ENCODE measurements at places on chromosomes 7 and 10.

DNA sequence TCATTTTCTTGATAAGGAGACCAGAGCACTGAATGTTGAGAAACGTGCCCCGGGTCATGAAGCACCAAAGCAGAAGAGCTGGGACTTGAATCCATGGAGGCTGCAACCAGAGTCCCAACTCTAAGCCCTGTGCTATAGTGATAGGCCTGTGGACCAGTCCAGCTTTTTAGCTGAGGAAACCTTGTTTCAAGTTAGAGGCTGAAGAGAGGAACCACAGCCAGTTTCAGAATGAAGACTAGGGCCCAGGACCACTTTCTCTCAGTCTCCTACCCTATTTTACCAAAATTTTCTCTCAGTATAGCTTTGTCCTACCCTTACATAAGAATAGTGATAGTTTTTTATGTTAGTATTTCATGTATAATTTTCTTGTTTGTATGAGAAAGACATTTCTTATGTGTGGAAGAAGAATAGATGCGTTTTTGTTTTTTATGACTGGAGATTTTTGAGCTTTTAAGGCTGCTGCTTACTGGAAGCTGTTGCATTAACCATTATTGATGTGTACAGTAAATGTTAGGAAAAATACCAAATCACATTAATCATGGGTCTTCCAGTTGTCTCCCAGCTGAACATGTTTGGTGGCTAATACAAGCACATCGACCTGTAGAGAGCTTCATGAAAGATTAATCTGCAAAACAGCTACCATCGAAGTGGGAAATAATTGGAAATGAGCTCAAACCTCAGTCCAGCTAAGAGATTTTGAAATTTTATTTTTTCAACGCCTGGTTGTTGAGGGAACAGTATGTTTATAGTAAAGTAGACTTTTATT, 45.0 kb upstream of the CSTF2T start:
- no peak for DNase-seq

GRCh38 chr10:5531558-5532306, 7.0 kb downstream of the CALML3 start:
- no peak for DNase-seq

GRCh38 chr10:7258948-7259523, 151.8 kb downstream of the SFMBT2 start:
- DNase-seq, result peak; percentile 73

DNA sequence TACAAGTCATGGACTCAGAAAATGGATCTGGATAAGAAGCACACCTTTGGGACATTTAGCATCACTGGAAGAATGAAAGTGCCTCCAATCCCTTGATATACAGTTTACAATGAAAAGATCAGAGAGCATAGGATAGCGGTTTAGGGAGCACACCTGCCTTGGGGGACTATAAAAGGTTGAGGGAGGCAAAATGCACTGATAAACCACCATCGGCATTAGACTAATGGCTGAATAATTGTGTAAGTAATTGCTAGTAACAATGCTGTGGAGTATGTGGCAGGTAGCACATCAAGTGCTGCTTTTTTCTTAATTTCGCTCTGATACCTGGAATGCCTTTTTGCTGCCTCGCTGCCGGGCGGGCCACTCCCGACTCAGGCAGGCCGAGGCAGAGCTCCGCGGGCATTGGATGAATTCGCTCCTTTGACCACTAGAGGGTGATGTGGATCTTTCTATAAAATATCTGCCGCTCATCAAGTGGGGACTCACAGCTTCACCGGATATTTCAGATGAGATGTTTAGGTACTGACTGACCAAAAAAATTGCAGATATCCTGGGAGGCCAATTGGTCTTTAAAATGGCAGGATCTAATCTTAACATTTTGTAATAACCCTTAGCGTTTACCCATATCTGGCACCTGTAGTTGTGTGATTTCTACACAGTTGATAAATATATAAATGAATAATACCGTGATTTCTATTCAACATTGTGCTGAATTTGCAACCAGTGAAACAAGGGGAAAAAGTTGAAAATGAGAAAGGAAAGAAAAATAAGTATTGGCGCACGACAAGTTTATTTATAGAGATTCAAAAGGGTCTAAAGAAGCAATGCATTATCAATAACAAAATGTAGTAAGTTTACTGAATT, 116.8 kb upstream of the PRSS1 start:
- peak; percentile 66 for DNase-seq

DNA sequence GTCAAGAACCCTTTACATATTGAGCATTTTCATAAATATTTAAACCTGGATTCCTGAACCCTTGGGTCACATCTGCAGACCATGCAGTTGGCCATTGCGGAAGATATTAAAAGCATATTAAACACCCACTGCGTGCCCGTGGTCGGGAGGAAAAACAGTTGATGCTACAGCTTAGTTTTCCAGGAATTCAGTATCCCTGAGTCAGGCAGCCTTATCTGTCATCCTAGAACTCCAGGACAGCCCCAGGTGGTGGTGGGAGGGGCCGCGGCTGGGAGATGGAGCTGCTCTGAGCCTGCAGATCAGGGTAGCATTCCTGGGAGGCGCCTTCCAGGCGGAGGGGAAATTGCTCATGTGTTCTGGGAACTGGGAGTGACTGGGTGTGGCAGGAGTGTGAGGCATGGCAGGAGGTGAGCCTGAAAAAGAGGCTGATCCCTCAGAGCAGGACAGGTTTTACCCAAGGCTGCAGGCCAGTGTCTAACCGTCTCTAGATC, 222.9 kb upstream of the SH2B2 start:
- DNase-seq, result no peak

DNA sequence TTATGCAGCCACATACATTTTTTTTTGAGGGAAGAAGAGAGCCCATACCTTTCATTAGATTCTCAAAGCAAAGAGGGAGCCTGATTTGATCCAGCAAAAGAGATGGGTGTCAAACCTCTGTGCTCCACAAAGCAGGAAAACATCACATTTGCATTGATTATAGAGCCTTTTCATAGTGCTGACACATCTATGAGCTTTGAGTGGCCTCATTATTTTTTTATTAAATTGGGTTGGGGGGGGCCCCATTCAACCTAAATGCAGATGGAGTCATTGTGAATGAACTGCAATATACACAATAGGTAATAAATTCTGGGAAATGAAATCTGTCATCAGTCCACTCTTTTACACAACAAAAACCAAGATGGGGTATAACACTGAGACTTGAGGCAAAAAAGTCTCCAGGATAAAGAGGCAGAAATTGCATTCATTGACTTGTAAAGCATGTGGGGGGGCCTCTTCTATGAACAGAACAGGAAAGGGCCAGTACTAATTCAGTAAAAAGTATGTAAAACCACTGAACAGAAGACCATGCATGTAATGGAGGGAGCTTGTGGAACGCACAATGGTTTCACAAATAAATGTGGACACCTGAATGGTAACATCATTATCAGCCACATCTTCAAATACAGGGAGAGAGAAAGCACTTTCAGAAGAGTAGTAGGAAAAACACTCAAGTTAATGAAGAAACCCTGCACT, 17.7 kb upstream of the ASB4 start:
- no peak for DNase-seq

DNA sequence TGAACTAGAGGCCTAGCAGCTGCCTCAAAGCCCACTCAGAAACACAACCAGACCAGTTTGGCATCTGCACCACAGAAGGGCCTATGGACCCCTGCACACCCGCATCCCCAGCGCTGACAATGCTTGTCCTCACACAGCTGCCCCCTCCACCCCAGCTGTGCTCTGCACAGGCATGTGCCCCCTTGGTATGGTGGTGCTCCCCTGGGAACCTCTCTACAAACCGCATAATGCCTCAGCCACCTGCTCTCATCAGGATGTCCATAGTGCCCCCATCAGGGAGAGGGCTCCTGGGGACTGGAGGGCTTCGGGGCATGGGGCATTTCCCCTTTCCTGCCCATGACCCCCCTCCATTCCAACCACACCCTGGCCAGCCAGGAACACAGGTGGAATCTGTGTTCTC, 347.5 kb downstream of the GRID1 start:
- no peak for DNase-seq

DNA sequence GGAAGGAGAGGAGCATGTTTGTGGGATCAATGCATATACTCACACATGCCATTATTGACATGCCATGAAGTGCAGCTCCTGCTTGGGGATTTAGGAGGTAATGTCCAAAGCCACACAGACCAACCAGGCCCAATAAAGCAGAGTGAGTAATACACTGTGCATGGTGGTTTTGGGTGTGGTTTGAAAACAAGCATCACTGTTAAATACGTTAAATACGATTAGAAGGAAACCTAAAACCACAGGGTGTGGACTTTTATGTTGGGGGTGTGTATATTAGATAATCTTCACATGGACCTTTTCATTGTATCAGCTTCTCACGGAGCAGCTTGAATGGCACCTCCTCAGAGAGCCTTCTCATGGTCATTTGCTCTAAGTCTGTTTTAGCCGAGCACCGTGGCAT, 10.4 kb upstream of the EIF3A start:
- DNase-seq, result no peak

- DNase-seq, result no peak
Measured at GRCh38 chr7:157480371-157481050, 143.7 kb downstream of the DNAJB6 start.

DNA sequence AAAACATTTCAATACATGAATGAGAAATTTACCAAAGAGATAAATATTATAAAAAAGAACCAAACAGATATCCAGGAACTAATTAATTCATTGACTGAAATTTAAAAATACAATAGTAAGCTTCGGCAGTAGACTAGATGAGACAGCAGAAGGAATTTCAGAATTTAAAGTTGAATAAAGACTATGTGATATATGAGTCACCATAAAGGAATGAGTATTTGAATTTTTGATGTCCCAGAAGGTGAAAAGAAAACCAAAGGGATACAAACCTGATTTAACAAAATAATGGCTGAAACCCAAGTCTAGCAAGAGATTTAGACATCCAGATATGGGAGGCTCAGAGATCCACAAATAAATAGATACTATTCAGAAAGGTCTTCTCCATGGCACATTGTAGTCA, 623.9 kb upstream of the FOXK1 start:
- no peak for DNase-seq

DNA sequence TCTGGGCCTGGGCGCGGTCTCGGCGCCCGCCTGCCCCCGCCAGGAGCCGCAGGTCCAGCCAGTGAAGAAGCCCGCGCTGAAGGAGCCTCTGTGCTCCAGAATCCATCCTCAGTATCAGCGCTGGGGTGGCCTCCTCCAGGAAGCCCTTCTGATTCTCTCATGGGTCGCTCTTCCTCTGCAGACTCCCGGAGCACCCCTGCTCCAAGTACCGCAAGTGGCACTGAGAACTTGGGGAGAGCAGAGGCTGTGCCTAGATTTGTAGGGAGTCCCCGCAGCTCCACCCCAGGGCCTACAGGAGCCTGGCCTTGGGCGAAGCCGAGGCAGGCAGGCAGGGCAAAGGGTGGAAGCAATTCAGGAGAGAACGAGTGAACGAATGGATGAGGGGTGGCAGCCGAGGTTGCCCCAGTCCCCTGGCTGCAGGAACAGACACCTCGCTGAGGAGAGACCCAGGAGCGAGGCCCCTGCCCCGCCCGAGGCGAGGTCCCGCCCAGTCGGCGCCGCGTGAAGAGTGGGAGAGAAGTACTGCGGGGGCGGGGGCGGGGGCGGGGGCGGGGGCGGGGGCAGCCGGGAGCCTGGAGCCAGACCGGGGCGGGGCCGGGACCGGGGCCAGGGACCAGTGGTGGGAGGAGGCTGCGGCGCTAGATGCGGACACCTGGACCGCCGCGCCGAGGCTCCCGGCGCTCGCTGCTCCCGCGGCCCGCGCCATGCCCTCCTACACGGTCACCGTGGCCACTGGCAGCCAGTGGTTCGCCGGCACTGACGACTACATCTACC, at the start of gene ALOX5:
ALOX5 (plus strand) TSS at position 641 of the 774 bp plus-strand sequence; CDS start at position 705, 64 bp downstream.
- DNase-seq, result peak; percentile 43

GRCh38 chr7:22240904-22241571, 115.9 kb downstream of the RAPGEF5 start:
- DNase-seq, result no peak

DNA sequence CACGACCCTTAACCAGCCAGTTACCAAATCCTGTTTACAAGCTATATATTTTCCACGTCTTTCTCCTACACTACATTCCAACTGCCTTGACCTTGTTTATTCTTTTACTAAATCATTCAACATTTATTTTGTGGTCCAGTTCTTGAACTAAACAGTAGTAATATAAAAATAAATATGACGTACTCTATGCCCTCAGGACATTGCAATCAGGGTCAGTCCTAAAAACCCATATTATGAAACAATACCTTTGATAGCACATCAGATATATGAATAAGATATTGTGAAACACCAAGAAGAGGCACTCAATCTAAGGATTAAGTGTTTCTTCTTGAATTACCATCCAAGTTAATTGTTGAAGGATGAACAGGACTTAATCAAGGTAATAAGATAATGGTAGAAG, 52.5 kb upstream of the WNT16 start:
- no peak for DNase-seq

- DNase-seq, result no peak
Measured at GRCh38 chr7:132065989-132066603, 509.7 kb upstream of the PODXL start.

GRCh38 chr7:111308691-111309090, 217.8 kb downstream of the LRRN3 start:
- no peak for DNase-seq

- DNase-seq, result no peak
Measured at GRCh38 chr10:132997517-132998265, 55.3 kb upstream of the CFAP46 start.

DNA sequence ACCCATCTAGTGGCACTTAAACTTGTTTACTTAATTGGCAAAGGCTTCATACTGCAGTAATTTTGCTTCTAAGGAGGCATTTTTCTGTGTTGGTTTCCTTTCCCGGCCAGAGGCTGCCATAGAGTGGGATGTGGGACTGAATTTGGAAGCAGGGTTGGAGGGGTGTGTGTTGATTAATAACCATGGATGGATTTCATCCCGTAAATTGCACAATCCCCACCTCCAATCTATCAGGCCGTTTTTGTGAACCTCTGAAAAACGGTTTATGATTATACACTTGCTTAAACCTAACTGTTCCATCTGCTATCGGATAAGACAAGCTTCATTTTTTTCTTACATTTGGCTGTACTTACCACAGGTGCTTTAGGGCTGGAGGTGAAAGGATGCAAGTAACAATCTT, 1.3 kb downstream of the TMEM60 start:
- DNase-seq, result no peak

- no peak for DNase-seq
Measured at GRCh38 chr10:108735380-108735779, 1187.9 kb downstream of the XPNPEP1 start.

DNA sequence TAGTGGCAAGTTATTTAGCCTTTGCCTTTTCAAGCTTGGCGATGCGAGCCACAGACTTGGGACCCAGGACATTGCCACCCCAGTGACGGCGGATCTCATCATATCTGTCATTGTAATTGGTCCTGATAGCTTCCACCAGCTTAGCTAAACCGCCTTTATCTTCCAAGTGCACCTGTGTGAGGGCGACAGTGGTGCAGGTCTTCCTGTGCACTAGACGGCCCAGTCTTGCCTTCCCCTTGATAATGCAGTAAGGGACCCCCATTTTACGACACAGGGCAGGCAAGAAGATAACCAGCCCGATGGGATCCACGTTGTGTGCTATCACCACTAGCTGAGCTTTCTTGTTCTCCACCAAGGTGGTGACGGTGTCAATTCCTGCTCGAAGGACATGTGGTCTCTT, 99.6 kb upstream of the ITGB1 start:
- no peak for DNase-seq

DNA sequence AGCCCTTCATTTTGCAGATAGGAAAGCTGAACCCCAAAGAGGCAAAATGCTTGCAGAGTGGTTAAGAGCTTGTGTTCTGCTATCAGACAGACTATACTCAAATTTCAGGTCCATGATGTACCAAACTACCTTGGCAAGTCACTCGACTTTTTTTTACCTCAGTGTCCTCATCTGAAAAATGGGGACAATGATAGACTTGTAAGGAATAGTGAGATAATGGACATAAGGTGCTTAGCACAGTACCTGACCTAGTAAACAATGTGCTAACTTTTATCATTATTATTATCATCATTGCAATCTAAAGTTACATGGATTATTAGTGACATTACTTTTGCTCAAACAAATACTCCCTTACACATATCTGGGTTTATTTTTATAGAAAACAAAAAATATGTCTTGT, 79.4 kb upstream of the ARID5B start:
- no peak for DNase-seq

All from activated T-cell treated with anti-CD3 and anti-CD28 coated beads, Interleukin-2, amount 50 U/mL, for 48 hours (primary cell).